ENCODE measurements at places on chromosomes 12 and 14.
A peak's percentile ranks its signal among the peaks of the same experiment; 100 is the strongest.

- no peak for DNase-seq
These were observed 139.5 kb upstream of the SOX5 start for GRCh38 chr12:24088751-24089509.

DNA sequence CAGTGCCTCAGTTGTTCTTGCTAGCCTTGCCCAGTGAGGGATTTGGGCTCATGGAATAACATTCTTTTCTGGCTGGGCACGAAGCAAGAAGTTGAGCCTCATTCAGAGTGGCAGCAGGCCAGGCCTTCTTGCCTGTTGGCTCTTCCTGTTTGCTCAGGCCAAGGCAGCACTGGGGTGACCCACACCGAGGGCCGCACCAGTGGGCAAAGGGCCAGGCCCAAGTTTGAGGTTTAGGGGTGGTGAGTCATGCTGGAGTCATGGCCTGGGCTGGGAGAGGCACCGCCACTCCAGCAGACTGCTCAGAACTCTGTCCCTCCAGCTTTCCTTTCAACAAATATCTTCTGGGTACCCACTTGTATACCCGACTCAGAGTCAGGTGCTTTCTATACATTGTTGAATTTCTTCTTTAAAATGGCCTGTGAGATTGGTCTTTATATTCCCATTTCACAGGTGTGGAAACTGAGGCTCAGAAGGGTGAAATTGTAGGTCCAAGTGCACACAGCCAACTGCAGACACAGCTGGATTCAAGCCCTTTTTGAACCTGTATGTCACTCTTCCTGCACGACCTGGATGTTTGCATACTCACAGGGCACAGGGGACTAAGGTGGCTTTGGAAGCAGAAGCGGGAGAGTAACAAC lies 279.4 kb downstream of the FOXN3 start:
- peak; percentile 90 for DNase-seq

DNA sequence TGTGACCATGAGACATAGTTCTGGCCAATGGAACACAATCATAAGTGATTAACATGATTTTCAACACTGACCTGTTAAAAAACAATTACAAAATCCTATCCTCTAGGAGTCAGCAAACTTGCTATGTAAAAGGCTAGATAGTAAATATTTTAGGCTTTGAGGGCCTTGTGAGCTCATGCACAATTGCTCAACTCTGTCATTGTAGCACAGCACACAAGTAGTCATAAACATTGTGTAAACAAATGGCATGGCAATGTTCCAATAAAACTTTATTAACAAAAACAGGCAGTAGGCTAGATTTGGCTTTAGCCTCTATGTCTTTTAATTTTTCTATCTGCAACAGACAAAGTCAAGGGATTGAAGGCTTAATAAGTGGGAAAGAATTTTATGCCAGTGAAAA lies 350.7 kb downstream of the C12orf50 start:
- no peak for DNase-seq

DNA sequence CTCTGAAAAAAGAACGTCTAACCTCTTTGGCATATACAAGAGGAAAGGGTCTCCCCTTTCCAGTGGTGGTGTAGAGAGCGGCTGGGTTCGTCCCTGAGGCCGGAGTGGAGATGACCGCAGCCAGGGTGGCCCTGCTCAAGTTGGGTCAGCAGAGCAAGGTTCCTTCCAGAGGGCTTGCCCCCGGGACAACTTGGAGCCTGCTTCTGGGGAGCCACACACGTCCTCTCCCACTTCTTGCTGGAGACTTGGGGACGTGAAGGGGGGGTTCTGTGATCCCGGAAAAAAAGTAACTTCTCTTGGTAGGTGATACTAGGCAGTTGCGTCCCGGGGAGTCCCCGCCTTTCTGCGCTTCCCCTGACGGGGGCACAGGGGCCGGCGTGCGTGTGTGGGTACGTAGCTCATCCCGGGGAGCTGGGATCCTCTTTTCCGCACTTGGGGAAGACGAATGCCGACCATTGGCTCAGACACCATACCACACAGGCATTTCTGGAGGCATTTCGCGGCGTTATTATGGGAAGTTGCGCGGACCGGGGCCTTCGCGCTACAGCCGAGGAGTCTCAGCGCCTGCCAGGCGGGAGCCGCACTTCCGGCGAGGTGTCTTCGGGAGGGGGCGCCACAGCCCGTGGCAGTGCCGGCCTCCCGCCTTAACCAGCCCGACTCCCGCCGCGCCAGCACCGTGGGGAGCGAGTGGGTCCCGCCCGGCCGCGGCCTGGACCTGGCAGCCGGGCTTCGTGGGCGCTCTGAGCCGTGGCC lies 14.8 kb upstream of the PAX9 start:
- no peak for DNase-seq

- DNase-seq, result no peak
These were observed 15.7 kb upstream of the DLK1 start for GRCh38 chr14:100710826-100711462.

GRCh38 chr12:13209436-13210235 lies 13.1 kb downstream of the EMP1 start:
- DNase-seq, result no peak

- DNase-seq, result no peak
These were observed 64.1 kb downstream of the ANO4 start for GRCh38 chr12:100858656-100859055.
